ENCODE measurements at places on chromosomes 6 and 20. TPM values are rescaled to one million over a fixed set of nuclear protein-coding genes. Genes with fewer than 3 reads are reported as not detected.

DNA sequence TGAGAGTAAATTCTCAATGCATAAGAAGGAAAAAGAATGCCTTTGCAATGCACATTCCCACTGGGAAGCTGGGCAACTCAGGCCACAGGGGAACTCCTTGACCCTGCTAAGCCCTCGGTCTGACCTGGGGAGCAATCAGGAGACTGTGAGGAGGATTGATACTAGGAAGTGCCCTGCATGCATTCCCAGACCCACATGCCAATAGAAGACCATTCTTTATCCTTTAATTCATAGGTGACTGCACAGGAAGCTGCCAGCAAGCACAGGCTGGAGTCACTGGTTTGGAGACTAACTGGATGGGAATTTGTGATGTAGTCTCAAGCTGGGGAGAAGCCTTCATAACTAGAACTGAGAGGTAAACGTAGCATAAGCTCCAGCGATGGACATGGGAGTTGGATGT, 1012.7 kb downstream of the EYS start:
- DNase-seq, result no peak

GRCh38 chr6:43978473-43979346, 148.5 kb downstream of the MRPL14 start:
- DNase-seq, result peak; percentile 27

GRCh38 chr6:97563529-97563928, 280.5 kb upstream of the MMS22L start:
- no peak for DNase-seq

GRCh38 chr6:136249811-136250685, at the start of gene MTFR2:
MTFR2 (minus strand) TSS chr6:136250311; CDS start chr6:136249099, 1,212 bp downstream.
- peak; percentile 96 for DNase-seq

The GDAP1L1 gene
- total RNA-seq, result not detected

The ME1 gene
- total RNA-seq, result 34.6 TPM

- no peak for DNase-seq
Measured at GRCh38 chr6:167799033-167799821, 27.5 kb upstream of the AFDN start.

GRCh38 chr6:119544325-119545175, 195.0 kb upstream of the MAN1A1 start:
- DNase-seq, result no peak

DNA sequence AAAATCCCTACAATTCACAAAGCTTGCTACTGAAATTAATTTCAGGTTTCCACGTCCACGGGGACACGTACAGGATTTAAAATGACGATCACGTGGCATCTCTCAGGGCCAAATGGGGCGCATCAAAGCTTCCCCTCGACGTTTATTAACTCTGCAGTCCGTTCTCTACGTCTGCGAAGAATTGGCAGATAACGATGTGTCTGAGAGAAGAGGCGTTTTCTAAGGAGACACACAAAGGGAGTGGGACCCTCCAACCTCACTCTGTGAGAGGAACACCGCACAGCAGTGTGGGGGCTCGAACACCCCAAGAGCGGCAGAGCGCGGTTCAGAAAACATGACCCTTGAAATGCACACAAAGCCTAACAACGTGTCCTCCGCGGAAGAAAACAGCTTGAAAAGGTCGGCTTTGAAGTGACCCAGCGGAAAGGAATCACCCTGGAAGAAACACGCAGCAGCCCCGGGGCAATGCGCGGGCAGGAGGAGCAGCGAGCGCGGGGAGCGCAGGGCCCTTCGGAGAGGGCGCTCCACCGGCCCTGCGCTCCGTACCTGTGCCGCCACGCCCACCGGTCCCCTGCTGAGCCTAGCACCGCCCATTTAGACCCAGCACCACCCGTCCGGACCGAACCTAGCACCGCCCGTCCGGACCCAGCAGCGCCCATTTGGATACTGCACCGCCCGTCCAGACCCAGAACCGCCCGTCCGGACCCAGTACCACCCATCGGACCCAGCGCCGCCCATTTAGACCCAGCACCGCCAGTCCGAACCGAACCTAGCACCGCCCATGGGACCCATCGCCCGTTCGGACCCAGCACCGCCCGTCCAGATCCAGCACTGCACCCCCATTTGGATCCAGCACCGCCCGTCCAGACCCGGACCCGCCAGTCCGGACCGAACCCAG, 1.1 kb upstream of the AFDN start:
- peak; percentile 57 for DNase-seq

The SMPDL3A gene
- total RNA-seq, result 9.1 TPM

The SUMO4 gene
- 7.8 TPM for total RNA-seq

GRCh38 chr6:147740916-147741315, 232.4 kb downstream of the SAMD5 start:
- no peak for DNase-seq

DNA sequence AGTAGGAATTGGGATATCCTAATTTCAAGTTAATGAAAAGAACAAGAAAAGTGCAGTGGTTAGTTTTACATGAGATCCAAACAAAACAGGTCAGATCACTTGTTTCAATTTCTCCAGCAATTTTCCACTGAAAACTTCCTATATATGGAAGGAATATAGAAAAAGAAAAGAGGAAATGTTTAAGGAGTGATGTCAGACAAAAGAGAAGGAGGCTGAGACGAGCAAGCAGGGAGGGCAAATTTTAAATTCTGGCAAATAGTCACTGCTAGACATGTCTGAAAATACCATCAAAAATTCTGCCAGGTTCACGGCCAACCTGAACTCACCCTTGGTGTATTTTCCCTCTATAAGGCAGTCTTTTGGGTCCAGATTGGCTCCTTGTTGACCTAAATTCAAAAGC, 9.5 kb upstream of the NUP153 start:
- DNase-seq, result no peak

The PPP1R3D gene
- total RNA-seq, result 11.1 TPM

- no peak for DNase-seq
Measured at GRCh38 chr6:90351696-90352095, 55.1 kb upstream of the BACH2 start.

- no peak for DNase-seq
Measured at GRCh38 chr20:5714261-5715041, 35.8 kb upstream of the SHLD1 start.

DNA sequence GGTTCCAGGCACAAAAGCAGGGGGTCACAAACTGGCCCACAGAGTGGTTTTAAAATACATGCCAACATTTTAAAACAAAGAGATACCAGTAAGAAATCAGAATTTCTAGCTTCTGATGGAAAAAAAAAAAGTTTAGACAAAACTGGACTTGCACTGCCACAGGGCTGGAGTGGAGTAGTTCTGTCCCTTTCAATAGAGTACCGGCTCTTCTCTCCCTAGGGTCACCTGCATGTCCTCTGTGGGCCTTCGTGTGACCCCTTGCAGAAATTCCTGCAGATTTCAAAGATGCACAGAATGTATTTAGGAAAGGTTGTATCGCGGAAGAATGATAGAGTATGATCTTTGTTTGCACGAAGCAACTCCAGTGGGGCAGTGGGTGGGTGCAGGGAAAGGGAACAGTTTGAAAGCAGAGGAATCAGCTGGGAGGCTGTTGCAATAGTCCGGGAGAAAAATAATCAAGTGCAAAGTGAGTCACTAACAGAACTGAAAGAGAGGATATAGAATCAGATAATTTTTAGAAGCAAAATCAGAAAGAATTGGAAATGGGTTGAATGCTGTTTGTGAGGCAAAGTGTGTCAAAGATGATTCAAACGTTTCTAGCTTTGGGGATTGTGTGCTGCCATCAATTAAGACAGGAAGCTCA, 97.3 kb upstream of the STXBP5 start:
- DNase-seq, result no peak

The TBXT gene
- total RNA-seq, result not detected

DNA sequence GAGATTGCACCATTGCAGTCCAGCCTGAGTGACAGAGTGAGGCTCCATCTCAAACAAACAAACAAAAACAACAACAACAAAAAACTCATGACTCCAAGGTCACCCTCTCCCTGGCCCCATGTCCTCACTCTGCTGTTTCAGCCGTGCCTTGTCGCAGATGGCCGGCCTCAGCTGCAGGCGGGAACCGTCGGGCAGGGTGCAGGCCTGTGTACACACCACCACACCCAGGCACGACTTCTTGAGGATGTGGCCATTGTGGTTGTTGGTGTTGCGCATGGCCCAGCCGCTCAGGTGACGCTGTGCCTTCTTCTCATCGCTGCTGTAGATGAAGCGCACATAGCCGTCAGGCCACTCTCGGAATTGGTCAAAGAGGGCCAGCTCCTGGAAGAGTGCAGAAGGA, 4.8 kb downstream of the GCM2 start:
- no peak for DNase-seq

GRCh38 chr20:40443753-40444152, 245.3 kb downstream of the MAFB start:
- no peak for DNase-seq

GRCh38 chr6:127550403-127550802, 26.6 kb upstream of the C6orf58 start:
- no peak for DNase-seq

DNA sequence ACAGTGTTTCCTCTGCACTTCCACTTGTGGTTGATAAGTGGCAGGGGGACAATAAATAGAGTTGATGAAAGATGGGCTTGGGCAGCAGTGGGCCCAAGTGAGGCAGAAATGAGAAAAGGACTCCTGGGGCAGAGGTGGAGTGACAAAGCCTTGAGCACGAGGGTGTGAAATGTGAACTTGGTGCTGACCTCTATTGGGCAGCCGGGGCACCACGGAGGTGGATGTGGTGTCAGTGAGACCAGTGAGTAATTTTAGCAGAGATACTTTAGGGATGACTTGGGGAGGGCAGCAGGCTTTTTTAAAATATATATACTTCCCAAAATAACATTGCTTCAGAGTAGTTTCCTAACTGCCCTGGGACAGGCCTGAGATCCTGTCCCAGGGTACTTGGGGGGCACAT, 30.6 kb upstream of the MYLK2 start:
- no peak for DNase-seq

GRCh38 chr6:15551798-15552197, 111.0 kb downstream of the DTNBP1 start:
- DNase-seq, result no peak

The C20orf202 gene
- 0.48 TPM for total RNA-seq

The GPR63 gene
- total RNA-seq, result 1.0 TPM

GRCh38 chr20:63570281-63571086, 3.6 kb downstream of the HELZ2 start:
- no peak for DNase-seq

The KCNQ5 gene
- 0.33 TPM for total RNA-seq

DNA sequence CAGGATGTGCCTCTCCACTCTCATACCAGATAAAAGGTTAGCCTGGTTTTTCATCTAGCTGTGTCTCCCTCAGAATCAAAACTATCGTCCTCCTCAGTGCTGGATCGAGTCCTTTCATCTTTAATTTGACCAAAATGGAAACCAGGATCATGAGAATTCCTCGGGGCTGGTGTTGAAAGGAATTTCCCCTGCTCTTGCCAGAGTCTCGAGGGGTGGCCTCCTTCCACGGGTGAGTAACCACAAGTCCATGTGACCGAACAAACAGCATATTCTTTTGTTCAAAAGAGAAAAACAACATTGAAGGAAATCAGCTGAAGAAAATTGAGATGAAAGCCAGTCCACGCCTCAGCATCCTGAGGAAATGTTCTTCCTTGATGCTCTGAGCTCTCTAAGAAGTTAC, 165.9 kb upstream of the CDYL start:
- peak; percentile 48 for DNase-seq

DNA sequence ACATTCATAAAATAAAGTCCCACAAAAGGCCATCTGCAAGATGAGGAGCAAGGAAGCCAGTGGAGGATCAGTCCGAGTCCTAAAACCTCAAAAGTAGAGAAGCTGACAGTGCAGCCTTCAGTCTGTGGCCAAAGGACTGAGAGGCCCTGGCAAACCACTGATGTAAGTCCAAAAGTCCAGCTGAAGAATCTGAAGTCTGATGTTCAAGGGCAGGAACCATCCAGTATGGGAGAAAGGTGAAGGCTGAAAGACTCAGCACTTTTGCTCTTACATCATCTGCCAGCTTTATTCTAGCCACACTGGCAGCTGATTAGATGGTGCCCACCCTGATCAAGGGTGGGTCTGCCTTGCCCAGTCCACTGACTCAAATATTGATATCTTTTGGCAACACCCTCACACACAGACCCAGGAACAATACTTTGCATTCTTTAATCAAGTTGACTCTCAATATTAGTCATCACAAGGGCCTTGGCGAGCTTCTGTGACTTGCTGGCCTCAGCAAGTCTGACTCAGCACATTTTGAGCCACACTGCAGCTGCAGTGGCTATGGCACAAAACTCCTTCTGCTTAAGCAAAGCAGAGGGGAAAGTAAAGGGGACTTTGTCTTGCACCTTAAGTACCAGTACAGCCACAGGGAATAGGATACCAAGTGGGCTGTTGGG, 1370.3 kb upstream of the CITED2 start:
- no peak for DNase-seq

DNA sequence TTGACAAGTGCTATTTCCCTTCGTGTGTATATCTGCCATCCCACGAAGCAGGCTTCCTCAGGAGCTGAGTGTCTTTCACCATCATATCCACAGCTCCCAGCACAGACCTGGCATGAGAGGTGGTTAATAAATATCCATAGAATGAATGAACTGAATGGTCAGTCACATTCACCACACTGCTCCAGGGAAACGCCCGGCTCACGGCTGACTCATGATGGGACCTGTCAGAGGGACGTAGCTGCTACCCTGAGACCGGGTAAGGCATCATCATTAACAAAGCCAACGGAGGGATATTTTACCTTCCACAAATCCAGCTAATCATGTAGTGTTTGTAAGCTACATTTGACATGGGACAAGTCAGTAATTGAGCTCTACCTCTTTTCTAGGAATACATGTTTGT, 12.5 kb downstream of the AGPAT4 start:
- no peak for DNase-seq

The ARG1 gene
- total RNA-seq, result not detected
